ENCODE measurements at places on chromosomes 7 and 10.

GRCh38 chr7:135385209-135385608, 124.7 kb downstream of the CNOT4 start:
- no peak for DNase-seq

GRCh38 chr10:89684604-89685003, 16.8 kb upstream of the KIF20B start:
- DNase-seq = no peak

GRCh38 chr7:44945479-44945878, 33.3 kb downstream of the MYO1G start:
- no peak for DNase-seq

DNA sequence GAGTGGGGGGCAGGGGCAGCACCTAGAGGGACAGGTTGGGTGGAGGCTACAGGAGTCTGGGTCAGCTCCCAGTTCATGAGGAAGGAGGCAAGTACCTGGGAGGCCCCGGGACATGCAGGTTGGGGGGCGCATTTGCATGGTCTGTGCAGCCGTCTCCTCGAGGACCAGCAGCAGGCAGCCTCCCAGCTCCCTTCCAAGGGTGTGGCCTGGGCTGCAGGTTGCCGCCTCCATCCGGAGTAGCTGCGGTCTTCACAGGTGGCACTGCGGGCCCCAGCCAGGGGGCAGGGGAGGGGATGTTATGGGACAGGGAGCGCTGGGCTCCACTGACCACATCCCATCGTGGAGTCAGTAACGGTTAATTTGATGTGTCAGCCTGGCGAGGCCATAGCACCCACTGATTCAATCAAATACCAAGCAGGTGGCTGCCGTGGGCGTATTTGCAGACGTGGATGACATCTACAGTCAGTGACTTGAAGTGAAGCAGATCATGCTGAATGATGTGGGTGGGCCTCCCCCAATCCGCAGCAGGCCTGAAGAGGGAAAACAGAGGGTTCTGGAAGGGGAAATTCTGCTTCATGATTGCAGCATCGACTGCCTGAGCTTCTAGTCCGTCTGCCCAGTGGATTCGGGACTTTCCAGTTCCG, 81.6 kb downstream of the PRKAG2 start:
- DNase-seq = no peak

GRCh38 chr7:70887186-70887585, 244.8 kb upstream of the GALNT17 start:
- no peak for DNase-seq

GRCh38 chr10:35640951-35641675, 983 bp downstream of the FZD8 start:
- DNase-seq = peak; percentile 35

DNA sequence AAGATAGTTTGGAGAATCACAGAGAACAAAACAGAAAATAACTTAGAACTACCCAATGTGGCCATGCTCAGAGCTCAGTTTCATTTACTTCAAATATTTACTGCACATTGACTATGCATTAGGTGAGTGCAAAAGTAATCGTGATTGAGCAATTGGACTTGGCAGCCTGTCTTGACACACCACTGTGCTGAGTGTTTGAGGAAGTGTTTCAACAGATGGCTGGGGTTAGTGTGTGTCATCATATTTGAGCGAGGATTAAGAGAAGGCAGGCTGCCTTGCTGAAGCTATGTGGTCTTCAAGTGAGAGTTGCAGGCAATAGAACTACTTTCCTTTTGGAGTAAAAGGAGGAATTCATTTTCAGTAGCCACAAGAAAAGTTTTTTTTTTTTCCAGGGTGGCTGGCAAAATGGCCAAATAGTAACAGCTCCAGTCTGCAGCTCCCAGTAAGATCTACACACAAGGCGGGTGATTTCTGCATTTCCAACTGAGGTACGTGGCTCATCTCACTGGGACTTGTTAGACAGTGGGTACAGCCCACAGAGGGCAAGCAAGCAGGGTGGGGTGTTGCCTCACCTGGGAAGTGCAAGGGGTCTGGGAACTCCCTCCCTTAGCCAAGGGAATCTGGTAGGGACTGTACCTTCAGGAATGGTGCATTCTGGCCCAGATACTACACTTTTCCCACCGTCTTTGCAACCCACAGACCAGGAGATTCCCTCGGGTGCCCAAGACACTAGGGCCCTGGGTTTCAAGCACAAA, 37.6 kb downstream of the AKR1C4 start:
- no peak for DNase-seq

DNA sequence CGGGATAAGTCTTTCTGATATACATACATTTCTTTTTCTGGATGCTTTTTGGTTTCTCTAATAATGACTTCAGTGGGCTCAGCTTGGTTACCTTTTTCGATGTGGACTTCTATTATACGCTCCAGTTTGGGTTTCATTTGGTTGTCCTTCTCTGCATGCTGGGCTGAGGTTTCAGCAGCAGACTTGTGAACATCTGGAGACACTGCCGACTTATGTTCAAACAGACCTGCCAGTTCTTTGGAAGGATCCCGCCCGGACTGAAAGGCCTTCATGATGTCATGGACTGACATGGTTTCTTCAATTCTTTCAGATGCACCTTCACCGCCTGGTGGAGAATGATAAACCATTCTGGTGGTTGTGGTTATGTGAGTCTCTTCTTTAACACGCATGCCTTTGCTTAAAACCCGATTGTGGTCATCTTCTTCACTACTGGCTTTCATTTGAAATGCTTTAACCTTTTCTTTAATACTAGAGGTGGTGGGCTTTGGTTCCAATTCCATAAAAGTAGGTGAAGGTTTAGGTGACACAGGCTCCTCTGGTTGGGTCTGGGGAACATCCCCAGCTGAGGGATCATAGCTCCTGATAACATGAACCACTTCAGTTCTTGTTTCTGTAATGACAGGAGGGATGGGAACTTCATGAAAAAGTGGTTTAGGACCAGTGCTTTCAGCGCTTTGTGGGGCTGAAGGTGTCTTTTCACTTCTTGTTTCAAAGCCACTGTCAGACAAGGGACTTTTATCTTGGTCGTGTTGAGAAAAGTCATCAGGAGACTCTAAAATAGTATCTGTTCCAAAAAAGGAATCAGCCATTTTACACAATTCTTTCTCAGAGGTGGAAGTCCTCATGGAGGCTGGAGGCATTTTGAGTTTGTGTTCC, 167.7 kb upstream of the CCDC6 start:
- DNase-seq = no peak

- no peak for DNase-seq
Observed at GRCh38 chr10:48266528-48266927, 8.0 kb downstream of the FRMPD2 start.

DNA sequence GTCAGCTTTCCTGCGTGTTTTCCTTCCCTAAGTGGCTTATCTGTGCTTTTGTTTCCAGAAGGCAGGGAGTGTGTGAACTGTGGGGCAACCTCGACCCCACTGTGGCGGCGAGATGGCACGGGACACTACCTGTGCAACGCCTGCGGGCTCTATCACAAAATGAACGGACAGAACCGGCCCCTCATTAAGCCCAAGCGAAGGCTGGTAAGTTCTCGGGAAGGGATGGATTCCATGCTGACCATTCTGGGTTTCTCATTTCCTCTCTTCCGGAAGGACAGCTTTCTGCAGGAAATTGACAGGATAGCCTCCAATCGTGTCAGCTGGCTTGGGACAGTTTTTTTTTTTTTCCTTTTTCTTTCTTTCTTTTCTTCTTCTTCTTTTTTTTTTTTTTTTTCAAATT, 9.4 kb downstream of the GATA3 start:
- no peak for DNase-seq

DNA sequence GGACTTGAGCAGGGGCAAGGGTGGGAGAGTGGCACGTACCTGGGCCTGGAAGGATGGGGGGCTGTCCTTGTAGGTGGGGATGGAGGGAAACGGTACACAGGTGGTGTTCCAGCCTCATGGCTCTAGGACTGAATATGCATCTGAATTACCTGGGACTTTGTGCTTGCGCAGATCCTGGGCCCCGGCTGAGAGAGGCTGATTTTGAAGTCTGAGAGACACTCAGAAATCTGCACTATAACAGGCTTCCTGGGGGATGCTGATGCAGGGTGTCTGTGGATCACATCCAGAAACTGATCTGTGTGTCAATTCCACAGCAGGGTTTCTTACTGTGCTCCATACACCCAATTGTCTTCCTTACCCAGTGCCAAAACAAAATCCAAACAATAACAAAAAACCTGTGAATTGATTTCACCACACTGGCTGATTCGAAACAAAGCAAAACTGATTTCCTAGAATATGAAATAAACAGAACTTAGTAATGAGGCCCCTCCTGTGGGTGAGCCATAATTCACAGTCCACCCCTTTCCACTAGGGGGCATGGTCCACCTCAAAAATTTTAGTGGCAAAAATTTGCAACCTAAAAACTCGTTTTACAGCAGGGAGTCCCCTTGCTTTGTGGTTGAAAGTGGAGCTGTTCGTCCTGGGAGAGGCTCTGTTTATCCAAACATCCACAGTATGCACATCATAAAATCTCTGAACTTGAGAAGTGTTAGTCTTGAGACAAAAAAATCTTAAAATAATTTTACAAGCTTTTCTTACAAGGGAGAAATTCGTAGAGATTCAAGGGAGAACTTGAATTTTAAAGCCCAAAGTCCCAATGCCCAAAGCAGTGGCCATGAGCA, 32.0 kb upstream of the PLEKHA1 start:
- peak; percentile 68 for DNase-seq

DNA sequence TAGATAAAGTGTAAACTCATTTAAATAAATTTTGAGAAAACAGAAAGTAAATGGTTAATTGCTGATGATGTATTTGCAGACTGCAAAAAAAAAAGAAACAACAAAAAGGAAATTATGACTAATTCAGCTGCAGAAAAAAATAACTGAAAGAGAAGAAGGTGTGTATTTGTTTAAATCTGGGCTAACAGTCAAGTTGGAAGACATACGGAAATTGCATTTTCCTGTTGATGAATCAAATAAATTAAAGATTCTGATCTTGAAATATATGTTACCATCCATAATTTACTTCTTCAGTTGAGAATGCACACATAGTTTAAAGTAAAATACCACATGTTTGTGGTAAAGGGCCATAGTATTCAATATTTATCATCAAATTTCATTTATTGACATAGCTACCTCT, 19.3 kb upstream of the ING3 start:
- no peak for DNase-seq

GRCh38 chr10:1893941-1894340, 156.6 kb upstream of the ADARB2 start:
- DNase-seq = no peak

DNA sequence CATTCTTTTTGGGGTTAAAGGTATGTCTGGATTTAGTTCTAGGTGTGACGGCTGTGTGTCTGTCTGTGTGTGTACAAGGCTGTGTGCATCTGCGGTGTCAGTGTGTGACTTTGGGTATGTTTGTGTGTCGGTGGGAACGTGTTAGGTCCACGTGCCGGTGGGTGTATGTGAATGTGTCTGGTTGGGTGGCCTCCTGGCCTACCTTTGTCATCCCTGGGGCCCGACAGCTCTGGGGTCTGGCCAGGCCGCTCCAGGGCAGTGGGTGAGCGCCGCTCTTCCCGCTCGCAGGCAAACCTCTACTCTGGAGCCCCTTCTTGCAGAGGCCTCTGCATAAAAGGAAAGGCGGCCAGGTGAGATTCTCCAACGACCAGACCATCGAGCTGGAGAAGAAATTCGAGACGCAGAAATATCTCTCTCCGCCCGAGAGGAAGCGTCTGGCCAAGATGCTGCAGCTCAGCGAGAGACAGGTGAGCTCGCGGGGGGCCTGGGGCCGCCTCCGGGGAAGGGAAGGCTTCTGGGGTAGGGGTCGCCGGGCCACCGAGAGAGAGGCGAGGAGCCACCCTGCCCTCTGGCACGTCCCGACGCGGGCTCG, 2.4 kb downstream of the HHEX start:
- no peak for DNase-seq

DNA sequence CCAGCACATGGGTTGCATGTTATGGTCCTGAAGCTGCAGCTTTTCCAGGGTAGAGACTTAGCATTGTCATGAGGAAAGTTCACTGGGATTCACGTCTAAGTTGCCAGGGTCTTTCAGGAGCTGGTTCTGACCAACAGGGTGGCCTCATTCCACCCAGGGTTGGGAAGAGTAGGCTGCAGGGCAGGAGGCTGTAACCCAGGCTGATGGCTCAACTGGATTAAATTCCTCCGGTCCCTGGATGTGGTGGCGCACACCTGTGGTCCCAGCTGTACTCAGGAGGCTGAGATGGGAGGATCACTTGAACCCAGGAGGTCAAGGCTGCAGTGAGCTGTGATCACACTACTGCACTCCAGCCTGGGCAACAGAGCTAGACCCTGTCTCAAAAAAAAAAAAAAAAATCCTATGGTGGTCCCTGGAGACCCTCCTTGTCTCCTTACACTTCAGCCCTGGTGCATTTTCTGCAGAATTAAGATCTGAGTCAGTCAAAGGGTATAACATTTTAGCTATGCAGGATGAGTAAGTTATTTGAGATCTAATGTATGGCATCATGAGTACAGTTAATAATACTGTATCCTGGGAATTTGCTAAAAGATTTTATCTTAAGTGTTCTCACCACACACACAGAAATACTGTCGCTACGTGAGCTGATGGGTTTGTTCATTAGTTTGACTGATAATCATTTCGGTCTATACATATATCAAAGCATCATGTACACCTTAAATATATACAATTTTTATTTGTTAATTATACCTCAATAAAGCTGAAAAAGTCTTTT, 44.0 kb downstream of the ASB13 start:
- no peak for DNase-seq

DNA sequence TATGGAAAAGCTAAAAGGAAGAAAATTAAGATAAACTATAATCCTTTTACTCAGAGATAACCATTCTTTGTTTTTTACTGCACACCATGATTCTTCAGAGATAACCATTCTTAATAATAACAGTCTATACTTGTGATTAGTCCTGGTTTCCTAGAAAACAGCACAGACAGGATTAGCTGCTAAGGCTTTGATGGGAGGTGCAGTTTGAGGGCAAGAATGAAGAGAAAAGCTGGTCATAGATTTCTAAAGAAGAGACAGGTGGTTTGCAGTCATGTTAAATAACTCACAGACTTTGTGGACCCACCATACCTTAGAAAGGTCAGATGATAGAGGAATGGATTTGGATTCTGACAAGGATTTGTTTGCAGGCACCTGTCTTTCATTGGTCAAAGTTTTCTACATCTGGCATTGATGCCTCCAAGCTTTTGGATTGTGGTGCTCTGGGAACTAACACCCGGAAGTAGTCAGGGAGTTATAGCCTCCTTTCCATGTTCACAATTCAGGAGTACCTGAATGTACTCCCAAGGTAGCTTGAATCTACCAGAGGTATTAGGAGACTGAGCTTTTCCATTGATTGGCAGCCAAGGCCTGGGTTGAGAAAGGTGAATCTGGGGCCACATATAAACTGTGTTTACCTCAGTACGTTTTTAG, 3.7 kb downstream of the SMC3 start:
- no peak for DNase-seq

- no peak for DNase-seq
Observed at GRCh38 chr10:88497913-88498312, 85.2 kb downstream of the RNLS start.

GRCh38 chr10:2326411-2326810, 589.1 kb upstream of the ADARB2 start:
- no peak for DNase-seq

GRCh38 chr7:139560199-139560598, 36.7 kb downstream of the CLEC2L start:
- no peak for DNase-seq

DNA sequence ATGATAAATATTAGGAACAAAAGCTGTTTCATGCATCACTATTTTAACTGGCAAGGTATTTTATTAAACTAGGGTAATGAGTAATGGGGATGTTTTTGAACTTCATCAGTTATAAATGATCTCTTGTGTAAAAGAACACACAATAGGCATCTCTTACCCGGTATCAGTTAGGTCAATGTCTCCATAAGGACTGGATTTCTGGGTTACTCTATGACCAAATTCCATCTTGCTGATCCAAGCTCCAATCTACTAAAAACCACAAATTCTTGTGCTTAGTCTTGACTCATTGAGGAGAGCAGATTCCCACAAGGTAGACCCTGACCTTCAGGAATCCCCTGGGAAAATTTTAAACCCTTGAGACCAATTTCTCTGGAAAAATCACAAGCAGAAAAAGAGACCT, 1167.7 kb downstream of the XPNPEP1 start:
- no peak for DNase-seq

All from NCI-H446 (cell line).